Effector memory CD4-positive, alpha-beta T cell (primary cell): ENCODE measurements at places on chromosomes 12 and 14.
A peak's percentile ranks its signal among the peaks of the same experiment; 100 is the strongest.

DNA sequence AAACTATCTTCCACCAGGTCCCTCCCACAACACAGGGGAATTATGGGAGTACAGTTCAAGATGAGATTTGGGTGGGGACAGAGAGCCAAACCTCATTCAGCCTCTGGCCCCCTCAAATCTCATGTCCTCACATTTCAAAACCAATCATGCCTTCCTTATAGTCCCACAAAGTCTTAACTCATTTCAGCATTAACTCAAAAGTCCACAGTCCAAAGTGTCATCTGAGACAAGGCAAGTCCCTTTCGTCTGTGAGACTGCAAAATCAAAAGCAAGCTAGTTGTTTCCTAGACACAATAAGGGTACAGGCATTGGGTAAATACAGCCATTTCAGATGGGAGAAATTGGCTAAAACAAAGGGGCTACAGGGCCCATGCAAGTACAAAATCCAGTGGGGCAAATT lies 147.6 kb downstream of the RAD51B start:
- no peak for DNase-seq

- peak; percentile 79 for DNase-seq
These were observed 2.0 kb downstream of the TPI1 start for GRCh38 chr12:6869049-6870021.

DNA sequence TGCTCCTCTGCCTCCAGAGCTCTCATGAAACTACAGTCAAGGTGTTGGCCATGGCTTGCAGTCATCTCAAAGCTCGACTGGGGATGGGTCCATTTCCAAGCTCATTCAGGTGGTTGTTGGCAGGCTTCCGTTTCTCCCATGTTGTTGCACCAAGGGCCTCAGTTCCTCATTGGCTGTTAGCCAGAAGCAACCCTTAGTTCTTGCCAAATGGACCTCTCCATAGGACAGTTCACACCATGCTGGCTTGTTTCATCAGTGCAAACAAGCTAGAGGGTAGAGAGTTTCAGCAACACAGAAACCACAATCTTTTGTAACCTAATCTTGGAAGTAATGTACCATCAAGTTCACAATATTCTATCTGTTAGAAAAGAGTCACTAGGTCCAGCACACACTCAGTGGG lies 22.7 kb upstream of the PPM1A start:
- no peak for DNase-seq

DNA sequence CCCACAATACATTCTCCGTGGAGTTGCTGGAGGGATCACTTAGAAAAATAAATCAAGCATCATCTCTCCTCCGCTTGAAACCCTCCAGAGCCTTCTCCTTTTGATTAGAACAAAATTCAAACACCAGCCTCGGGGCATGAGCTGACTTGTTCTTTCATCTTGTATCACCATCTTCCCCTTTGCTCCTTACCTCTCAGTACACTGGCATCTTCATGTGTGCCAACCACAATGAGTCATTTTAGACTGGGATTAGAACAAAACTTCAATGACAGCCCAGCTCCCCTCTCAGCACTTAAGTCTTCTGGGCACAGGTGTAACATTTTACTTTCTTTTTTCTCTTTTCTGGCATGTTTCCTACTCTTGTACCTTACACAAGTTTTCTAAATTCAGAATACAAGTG lies 1159.2 kb upstream of the TMEM132C start:
- no peak for DNase-seq

- no peak for DNase-seq
These were observed 2.6 kb downstream of the GDF11 start for GRCh38 chr12:55745361-55746173.
